ENCODE measurements at places on chromosomes 4 and X.

GRCh38 chr4:7124689-7125442, 57.0 kb upstream of the GRPEL1 start:
- peak; percentile 44 for DNase-seq

GRCh38 chr4:176303938-176304337, 15.8 kb upstream of the SPCS3 start:
- no peak for DNase-seq

DNA sequence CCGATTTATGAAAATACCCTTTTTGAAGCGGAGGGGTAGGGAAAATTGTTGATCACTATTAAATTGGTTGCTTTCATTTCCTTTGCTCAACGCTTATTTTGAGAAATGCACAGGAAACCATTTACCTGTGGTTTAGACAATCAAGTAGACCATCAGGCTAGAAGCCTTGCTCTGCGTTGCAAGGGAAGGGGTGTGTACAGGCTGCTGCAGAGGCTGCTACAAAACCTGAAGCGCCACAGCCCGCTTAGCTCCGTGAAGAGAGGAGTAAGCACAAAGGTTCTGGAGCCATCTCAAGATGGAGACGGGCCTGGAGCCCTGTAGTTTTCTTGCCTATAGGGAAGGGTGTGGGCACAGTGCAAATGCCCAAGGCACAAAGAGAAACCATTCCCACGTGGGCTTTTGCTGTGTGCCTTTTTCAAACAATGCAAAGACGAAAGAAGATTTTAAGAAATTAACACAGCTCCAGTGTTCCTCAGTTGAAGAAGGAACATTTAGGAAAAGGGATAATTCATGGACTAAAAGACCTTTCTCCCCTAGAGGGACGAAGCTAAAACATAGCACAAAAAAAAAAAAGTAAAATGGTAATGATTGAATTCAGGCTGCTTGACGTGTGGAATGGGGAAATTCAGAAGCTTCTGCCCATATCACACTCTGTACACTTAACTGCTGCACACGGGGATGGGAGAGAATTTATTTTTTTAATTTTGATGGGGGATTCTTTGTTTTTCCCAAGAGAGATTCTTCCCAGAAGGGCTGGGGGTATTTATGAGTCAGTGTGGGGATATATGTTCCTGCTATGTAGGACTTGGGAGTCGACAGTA, 3.5 kb downstream of the TMSB4X start:
- DNase-seq, result no peak

GRCh38 chrX:13427441-13428052, 107.7 kb upstream of the ATXN3L start:
- DNase-seq, result no peak

- no peak for DNase-seq
These were observed 8.0 kb upstream of the CCDC110 start for GRCh38 chr4:185479507-185479971.

DNA sequence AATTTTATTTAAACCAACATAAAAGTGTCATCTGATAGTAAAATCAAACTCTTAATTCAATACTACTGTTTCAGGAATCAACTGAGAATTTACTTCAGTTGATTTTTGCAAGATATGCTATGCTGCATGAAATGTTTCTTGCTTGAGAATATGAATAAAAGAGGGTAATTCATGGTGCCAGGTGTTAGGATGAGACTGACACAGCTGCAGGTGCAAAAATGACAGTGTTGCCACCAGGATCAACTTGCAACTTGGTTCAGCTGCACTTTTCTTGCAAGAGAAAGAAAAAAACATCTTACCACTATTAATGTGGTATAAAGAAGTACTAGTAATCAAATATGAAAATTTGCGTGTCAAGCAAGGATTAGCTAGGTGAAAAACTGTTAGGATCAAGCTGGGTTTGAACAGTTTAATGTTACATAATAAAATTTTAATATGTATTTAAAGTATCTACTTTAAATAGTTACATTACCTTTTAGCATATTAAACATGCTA, 49.7 kb downstream of the CHIC2 start:
- DNase-seq, result no peak
